ENCODE measurements at places on chromosomes 12 and 14.

DNA sequence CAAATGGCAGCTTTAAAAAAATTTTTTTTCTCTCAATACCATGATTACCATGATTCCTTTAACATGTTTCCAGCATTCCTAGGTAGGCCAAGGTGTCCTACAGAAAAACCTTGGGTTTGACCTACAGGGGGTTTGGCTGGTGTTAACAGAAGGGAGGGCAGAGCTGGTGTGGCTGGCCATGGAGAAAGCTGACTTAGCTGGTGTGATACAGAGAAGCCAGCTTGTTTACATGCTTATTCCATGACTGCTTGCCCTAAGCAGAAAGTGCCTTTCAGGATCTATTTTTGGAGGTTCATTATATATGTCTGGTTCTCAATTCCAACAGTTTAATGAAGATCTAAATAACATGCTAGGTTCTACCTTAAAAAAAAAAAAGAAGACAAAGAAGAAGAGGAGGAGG lies 68.6 kb downstream of the EEA1 start:
- no peak for DNase-seq

GRCh38 chr14:36665887-36666415 lies 4.3 kb downstream of the PAX9 start:
- no peak for DNase-seq

DNA sequence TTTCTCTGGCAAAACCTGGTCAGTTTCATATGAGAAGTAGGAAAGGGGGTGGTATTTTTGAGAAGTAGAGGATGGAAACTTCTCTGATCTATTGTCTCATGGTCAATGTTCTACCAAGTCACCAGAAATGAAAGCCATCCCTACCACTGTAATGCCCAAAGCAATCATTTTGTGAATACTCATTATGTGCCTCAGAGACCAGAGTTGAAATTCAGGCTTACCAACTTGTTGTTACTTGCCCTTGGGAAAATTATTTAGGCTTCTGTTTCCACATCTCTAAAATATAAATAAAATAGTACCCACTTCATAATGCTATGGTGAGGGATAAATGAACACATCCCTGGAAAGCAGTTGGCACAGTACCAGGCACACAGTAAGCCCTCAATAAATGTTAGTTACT lies 723.7 kb upstream of the TBX3 start:
- DNase-seq = no peak

DNA sequence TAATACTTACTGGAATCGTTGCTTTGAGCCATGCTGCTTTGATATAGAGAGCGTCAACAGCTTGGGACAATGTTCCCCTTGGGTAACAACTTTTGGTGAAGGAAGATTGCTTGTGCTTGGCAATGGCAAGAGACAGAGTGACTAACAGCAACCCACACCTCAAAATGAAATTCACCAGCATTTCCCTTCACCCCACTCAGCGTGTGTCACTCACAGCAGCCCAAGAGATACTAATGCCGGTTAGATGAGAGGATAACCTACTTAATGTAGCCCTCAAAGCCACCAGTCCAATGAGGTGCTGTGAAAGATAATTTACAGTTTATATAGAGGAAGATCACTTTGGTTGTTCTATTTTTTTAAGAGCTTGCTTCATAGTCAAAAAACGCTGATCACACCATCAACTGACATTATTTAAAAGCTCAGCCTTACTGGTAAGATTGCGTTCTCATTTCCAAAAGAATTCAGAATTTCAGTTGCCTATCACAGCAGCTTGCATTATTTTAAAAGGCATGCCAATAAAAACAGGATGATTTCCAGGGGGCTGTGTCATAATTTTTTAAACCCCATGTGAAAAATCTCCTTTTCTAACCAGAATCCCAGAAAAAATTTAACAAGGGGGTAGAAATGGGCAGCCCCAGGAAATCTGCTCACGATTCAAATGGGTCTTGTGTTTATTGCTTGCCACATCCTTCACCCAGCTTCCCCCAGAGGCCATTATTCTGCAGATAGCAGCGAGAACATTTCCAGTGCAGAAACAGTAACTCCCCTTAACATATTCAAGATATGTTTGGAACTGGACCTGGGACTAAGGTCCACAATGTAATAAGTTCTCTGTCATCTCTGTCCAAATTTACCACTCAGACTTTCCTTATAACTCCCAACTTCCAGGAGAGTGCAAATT lies at the start of gene IL26:
TSS of gene IL26 (minus strand) at position 235 of the 901 bp plus-strand sequence. CDS start at position 181, 54 bp downstream.
- no peak for DNase-seq

DNA sequence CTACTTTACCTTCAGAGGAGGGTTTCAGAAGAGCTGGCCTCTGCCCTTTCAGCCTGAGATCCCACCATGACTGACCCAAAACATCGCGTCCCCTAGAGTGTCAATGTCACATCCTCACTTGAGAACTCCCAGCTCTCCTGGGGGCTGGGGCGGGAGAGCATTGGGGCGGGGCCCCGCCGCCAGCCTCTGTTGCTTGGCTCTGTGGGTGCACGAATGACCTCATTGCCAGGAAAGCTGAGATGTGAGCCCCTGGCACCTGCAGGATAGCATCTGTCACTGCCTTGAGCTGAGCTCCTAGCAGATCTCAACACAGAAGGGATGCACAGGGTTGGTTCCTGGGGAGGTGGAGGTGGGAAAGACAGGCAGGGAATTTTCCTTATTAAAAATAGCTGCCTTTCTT lies 20.6 kb upstream of the MYL2 start:
- no peak for DNase-seq

- no peak for DNase-seq
Measured at GRCh38 chr14:64938972-64939816, 3.4 kb downstream of the GPX2 start.

DNA sequence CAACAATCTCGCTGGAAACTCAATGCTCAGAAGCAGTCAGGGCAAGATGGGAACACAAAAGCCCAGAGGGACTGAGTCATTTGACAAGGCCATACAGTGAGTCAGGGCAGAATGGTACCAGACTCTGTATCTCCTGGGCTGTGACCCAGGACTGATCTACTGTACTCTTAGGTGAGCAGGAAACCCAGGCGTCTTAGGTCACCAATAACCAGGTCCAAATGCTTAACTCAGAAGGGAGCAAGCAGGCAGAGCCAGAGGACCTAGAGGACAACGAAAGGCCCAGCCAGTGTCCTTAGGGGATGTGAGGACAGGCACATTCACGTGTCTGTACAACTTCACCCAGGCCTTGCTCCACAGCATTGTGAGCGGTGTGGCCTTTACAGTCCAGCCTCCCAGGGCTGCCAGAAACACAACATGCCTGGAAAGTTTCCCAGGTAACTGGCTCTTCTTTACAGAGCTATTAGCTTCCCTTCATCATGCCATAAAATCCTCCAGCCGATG lies 69.9 kb downstream of the ARL6IP4 start:
- no peak for DNase-seq

All from type B pancreatic cell (in vitro differentiated cells).